ENCODE measurements at places on chromosomes 16 and 17.

DNA sequence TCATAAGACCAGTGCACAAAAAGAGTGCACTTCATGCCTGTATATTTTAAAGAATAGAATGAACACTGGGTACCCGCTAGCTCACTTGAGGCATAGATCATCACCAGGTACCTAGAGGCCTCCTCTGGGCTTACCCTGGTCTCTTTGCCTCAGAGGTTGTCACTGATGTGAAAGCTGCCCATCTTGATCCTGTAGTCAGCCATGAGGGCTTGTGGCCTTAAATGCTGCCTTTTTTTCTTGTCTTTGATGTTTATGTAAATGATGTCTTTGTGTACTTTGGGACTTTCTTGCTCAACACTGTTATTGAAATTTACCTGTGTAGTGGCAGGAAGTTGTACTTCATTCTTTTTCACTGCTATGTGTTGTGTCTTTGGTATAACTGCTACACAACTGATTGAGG is 26.8 kb upstream of the SLC5A10 start:
- DNase-seq = no peak

DNA sequence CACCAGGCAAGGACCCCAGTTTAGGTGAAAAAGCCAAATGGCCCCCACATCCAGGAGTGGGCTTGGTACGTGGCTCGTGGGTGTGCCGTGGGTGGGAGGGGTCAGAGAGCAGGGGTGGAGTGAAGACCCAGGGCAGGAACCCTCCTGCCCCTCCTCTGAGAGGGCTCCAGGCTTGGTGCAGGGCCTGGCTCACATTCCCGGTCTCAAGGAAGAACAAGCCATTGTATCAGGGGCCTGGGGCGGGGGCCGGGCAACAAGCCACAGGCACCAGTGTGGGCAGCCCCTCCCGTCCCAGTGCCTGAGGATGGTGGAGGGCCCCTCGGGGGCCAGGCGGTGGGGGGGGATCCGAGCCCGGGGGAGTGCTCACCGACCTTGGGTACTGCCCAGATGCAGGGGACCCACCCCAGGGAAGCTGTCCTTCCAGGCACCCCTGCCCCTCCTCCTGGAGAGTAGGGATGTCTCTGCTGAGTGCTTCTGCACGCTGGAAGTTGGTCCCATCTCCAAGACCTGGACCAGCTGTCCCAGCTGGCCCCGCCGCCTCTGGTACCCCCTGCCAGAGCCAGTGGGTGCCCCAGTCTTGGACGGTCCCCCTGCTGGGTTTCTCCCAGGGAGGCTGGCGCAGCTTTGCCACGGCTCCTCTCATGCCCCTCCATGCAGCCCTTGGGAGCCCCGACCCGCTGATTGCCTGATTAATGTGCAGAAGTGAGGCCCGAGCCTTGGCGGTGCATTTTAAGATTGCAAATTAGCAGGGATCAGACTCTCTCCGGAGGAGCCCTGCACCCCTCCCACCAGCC is 83.7 kb downstream of the RTN4RL1 start:
- DNase-seq = no peak

GRCh38 chr16:10942352-10943063 is at the start of gene DEXI:
Gene DEXI, minus strand, starts transcription at chr16:10942468. Its CDS starts 463 bp downstream, at chr16:10942005.
- peak; percentile 93 for DNase-seq

DNA sequence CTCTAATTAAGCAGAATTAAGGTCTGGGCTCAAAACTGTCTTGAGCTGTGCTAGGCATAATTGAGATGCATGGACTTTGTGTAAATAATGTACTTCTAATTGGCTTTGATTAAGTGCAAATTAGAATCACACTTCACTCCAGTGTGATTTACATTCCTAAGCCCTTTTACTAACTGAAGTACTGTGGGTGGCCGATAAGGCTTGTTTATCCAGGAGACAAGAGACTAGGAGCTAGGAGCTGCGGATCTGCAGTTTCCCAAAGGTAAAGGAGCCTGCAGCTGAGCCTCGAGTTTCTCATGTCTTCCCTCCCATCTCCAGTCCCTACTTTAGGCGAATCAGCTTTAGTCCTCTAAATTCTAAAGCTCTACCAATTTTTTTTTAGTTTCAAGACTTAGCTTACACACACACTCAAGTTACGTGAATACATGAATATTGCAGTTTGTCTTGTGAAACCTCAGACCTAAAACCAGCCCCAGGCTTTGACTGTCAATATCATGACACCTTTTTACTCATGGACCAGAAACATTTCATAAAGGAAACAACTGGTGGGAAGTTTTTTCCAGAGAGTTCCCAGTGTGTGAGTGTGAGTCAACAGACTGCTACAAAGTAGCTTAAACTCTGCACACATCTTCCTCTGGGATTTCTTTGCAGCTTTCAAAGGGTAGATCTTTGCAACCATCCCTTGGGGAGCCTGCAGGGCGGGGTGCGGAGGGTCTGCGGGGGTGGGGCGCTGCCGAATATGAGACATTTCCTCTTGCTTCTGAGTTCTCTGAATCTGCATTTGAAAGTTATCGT is 113.9 kb upstream of the TBX2 start:
- no peak for DNase-seq

GRCh38 chr17:78433013-78433727 is 54.7 kb downstream of the PGS1 start:
- no peak for DNase-seq

- peak; percentile 30 for DNase-seq
Measured at GRCh38 chr16:11164482-11165270, 91.3 kb downstream of the SOCS1 start.

- peak; percentile 17 for DNase-seq
Measured at GRCh38 chr16:86090461-86091170, 191.7 kb downstream of the IRF8 start.

DNA sequence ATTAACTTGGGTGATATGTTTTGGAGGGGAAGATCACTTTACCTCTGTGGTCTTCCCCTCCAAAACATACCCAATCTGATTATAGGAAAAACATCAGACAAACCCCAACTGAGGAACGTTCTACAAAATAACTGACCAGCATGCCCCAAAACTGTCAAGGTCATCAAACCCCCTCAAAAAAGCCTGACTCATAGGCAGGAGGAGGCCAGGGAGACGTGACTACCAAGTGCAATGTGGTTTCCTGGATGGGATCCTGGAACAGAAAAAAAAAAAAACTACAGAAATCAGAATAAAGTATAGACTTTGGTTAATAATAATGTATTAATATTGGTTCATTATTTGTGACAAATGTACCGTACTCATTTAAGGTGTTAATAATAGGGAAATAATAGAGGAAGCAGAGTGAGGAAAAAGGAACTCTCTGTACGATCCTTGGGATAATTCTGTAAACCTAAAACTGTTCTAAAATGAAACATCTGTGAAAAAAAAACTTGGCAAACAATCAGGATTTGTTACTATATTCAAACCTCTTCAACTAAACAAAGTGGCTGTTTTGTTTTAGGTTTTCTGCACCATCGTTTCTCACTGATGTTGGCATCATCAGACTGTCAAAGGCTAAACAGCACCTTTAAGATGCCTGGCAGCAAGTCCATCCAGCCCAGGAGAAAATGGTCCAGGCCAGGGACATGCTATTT is 266.7 kb upstream of the SDK2 start:
- no peak for DNase-seq

GRCh38 chr17:66583112-66583748 is 251.7 kb upstream of the CACNG5 start:
- DNase-seq = no peak

DNA sequence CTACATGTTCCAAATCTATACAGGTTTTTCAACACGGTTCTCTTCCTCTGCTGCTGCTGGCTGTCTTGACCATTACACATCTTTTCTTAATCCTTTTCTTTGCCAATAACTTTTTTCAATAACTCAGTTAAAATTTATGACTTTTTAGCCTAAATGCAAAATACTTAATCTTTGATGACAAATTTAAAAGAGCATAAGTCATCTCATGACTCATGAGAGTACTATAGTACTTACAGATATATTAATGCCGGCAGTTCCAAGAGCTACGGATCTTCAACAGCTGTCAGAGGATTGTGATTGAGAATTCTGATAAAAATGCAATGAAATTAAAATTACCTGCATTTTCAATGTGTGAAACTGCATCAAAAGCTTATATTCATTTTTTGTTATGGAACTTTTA is 105.5 kb downstream of the KPNA2 start:
- DNase-seq = no peak

DNA sequence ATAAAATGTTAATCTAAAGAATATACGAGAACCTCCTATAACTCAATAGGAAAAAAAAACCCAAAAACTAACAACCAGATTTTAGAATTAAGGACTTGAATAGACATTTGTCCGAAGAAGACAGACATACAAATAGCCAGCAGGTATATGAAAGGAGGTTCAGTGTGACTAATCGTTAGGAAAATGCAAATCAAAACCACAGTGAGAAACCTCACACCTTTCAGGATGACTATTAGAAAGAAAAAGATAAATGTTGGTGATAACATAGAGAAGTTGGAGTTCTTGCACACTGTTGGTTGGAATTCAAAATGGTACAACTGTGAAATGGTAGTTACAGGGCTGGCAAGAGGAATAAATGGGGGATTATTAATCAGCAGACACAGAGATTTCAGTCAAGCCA is 339.0 kb downstream of the TMEM114 start:
- no peak for DNase-seq

DNA sequence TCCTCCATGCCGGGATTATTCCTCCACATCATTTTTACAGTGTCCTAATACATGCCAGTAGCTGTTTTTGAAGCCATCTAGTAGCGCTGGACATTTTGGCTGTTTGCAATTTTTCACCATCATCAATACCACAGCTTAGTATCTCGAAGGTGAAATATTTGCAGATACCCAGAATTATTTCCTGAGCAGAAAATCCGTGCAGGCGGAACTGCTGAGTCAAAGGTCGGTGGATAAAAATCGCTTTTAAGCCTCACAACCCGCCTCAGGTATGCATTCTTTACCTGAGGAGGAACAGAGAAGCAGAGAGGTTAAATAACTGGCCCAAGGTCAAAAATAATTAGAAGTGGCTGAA is 584 bp upstream of the TNRC6A start:
- DNase-seq = no peak

DNA sequence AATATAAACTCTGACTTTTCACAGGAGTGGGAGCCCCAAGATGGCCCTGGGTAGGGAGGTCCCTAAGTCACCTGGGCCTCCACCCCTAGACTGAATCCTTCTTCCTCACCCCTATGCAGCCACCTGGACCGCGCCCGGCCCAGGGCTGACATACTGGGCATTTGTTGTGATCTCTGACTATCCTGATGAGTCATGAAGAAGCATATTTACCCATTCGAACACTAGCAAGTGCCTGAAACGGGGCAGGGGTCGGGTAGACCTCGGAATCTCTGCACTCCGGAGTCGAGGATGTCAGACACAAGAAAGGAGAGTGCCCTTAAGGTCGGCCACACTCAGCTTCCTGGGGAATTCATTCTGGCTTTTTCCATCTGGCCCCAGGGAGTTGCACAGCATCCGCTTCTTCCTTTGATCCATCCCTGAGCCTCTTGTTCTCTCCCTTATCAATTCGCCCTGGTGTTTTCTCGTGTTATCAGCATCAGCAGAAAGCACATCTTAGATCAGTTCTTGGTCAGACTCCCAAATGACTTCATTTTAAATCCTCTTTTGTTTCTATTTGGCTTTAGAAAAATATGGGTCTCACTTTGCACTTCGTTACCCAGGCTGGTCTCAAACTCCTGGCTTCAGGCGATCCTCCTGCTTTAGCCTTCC is 10.4 kb downstream of the METTL22 start:
- no peak for DNase-seq

- no peak for DNase-seq
Measured at GRCh38 chr17:54888254-54888653, 12.4 kb upstream of the TOM1L1 start.

GRCh38 chr16:26802440-26802839 is 264.3 kb upstream of the C16orf82 start:
- DNase-seq = no peak

DNA sequence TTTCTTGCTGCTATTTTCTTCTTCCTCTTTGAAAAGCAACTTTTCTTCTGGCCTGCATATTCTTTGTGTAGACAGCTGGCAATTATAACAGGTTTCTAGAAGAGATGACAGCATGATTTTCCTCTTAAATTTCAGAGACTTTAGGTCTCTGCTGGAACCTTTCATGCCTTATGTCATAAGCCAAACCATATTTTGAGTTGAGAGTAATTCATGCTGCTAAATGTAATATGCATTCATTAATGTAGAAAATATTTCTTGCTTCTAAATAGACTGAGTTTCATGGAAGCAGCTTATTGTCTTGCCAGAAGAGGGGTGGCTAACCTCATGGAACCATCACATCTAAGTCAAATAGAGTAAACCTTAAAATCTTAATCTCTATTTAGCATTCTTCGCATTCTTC is 25.9 kb upstream of the ABCA9 start:
- DNase-seq = no peak

- DNase-seq = no peak
Measured at GRCh38 chr17:56031636-56032035, 121.6 kb upstream of the ANKFN1 start.

GRCh38 chr16:28549301-28549899 is 4.3 kb upstream of the SGF29 start:
- DNase-seq = no peak

DNA sequence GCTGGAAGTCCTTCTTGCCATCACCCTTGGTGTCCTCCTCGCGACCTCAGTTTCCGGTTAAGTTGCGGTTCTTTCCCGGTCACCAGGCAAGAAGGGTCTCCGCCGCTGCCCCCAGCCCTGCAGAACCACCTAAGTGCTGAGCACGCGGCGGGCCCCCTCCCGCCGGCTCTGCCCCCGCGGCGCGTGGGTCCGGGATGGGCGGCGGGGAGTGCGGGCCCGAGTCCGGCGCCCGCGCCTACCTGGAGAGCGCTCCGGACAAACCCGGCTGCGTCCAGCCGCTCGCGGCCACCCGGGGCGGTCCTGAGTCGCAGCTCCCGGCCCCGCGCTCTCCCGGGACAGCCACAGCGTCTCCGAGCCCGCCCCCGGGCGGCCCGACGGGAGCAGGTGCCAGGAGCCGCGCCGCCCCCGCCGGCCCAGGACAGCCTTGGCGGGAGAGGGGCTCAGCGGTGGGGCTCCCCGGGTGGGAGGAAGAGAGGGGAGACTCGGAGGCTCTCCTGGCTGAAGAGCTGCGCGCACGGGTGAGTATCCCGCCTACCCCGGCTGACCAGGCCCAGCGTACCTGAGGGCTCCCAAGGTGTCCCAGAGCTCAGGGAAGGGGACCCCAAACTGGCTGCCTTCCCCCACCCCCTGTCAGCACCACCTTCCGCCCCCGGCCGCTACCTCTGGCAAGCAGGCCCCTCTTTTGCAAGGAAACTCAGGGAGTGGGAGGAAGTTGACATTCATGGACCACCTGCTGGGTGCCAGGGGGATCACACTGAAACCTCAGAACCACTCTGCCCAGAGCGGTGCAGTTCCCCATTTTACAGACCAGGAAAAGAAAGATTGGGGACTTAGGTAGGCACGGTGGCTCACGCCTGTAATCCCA is 22.2 kb upstream of the C17orf113 start:
- DNase-seq = no peak

DNA sequence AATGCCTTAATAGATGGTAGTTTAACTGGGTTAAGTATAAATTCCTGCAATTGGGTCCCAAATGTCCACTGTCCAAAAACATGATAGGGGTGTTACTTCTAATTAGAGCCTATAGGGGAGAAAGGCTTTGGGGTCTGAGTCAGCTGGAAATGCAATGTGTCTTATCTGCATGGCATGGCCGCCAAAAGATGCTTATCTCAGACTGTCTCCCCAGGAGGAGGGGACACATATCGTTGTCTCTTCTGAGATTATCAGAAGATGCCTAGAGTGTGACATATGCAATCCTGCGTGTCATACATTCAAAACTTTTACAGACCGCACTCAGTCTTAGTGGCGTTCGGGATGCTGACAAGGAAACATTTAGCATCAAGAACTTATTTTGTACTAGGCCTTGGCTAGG is 442.9 kb downstream of the GRIN2A start:
- DNase-seq = no peak
